HFFc6 (cell line): ENCODE measurements at places on chromosomes 2 and 18. TPM values are rescaled to one million over a fixed set of nuclear protein-coding genes. Genes with fewer than 3 reads are reported as not detected.
A peak's percentile ranks its signal among the peaks of the same experiment; 100 is the strongest.

- H3K27ac ChIP-seq: peak overlapping the region; percentile 82
- H3K27me3 ChIP-seq: no peaks in the 10 kb centered on the region; the same call in 1 of the 2 replicates
- H3K36me3 ChIP-seq: no peaks in the 10 kb centered on the region
- peak; percentile 86 for DNase-seq
Measured at GRCh38 chr2:168515502-168515901, 59.4 kb downstream of the CERS6 start.

- H3K4me3 ChIP-seq: no peak overlapping the region
- no peak for DNase-seq
- no peak overlapping the region for H3K27ac ChIP-seq
- H3K4me1 ChIP-seq: no peaks in the 10 kb centered on the region
- no peaks in the 10 kb centered on the region for H3K36me3 ChIP-seq
Measured at GRCh38 chr2:125243074-125243473, 1218.0 kb downstream of the CNTNAP5 start.

DNA sequence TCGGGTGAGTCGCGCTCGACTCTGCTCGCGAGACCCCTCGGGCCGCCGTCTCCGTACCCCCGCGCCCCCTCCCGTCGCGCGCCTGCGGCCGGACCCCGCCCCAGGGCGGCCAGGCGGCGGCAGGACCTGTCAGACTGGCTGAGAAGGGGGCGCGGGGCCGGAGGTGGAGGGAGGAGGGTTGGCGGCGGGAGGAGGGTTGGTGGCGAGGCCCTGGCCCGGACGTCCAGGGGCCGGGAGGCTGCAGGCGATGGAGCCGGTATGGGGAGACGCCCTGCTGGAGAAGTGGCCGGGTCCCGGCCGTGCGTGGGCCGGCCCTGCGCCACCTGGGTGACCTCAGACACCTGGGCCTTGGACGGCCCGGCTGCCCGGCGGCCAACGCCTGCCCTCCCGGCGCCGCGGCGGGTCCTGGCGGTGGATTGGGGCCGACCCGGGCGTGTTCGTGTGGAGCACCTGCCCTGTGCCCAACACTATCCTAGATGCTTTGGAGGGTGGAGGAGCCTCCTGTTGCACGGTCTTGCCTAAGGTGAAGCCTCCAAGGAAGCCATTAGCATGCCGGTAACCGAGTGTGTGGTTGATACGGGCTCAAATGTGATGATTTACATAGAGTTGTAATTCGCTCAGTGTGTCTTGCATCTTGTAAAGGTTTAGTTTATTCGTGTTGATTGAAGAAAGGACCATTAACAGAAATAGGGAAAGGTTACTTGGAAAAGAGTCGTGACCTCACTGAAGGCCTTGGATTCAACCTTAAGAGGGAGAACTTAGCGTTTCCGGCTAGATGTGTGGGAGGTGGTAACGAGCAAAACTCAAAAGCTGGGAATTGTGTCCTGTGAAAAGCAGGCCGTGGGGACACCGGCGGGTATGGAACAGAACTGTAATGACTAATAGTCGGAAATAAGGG, 550 bp downstream of the MYL12B start:
- H3K4me1 ChIP-seq: peaks cover 73% of the 10 kb centered on the region
- no peak for DNase-seq
- peaks cover 49% of the 10 kb centered on the region for H3K36me3 ChIP-seq
- H3K27me3 ChIP-seq: no peaks in the 10 kb centered on the region

GRCh38 chr2:215479536-215480240, 43.8 kb upstream of the FN1 start:
- peaks cover 35% of the 10 kb centered on the region for H3K4me1 ChIP-seq
- no peak overlapping the region for H3K4me3 ChIP-seq
- no peaks in the 10 kb centered on the region for H3K36me3 ChIP-seq
- DNase-seq: no peak

DNA sequence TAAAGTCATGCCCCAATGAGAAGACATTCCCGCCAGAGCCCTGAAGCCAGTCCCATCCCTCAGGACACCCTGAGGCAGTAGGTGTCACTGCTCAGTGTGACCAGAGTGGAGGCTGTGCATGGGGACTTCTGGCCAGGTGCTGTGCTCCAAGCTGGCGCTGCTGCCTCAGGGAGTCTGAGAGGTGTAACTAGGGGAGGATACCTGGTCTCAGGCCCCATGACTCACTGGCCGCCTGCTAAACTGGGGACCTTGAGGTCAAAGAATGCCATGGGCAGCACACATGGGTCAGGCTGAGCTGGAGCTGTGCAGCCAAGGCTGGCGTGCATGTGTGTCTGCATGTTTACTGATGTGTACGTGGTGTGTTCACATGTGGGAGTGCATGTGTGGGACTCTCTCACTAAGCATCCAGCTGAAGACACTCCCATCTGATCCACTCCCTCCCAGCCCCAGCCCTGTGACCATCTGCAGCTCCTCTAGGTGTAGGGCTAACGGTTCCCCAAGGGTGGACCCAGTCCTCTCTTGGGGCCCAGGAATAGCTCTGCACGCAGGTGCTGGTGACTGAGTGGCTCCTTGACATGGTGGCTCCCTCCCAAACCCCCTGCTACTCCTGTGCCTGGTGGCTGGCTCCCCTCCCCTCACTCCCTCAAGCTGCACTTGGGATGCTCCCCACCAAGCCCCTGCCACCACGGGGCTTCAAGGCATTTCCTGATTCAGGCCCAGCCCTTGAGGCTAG, 16.5 kb downstream of the HS6ST1 start:
- peaks cover 1% of the 10 kb centered on the region; the same call in 1 of the 2 replicates for H3K27me3 ChIP-seq
- peak overlapping the region; percentile 96 for H3K27ac ChIP-seq
- no peak for DNase-seq

DNA sequence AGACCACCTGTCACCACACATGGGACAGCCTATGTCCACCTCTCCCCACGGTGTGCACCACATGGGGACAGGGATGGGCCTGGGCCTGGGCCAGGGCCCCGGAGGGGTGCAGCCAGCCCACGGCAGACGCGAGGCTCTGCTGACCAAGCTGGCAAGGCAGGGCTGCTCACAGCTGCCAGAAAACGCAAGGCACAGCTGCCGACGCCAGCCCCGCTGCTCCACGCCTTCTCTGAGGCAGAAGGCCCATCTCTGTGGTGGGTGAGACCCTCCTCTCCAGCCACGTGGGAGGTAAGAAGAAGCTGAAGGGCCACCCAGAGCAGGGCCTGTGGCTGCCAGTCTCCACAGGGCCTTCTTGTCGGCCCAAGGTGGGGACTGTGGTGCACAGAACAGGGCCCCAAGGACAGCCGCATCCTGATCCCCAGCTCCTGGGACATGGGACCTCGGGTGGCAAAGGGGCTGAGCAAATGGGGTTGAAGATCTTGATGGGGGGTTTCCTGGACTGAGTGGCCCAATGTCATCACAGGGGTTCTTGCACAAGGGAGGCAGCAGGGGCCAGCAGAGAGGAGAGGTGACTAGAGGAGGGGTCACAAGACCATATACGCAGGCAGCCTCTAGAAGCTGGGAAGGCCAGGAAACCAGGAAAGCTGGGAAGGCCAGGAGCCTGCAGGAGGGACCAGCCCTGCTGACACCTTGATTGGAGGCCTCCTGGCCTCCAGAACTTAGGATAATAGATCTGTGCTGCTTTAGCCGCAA, 72.3 kb downstream of the NDUFA10 start:
- no peaks in the 10 kb centered on the region for H3K4me1 ChIP-seq
- H3K4me3 ChIP-seq: no peak overlapping the region
- H3K27ac ChIP-seq: no peak overlapping the region
- peaks cover 3% of the 10 kb centered on the region for H3K27me3 ChIP-seq
- H3K36me3 ChIP-seq: no peaks in the 10 kb centered on the region; the same call in 1 of the 2 replicates

DNA sequence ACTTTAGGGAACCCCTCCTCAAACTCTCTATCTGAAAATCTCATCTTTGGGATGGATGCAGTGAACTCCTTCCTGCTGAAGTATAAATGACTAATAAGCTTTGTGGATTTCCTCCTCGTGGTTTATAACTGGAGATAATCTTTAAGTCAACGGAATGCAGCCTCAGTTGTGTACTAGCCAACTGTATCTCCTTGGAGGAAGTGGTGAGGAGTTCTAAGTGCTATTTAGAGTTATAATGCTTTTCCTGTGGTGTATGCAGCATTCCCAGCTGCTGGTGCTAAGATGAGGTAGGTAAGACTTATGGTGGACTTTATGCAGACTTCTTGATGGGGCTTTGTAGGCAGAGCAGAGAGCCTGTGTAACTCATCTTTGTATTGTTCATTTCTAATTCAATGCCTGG, 90.9 kb downstream of the LYPD6B start:
- DNase-seq: peak; percentile 51
- H3K4me3 ChIP-seq: peak overlapping the region; percentile 41
- peaks cover 42% of the 10 kb centered on the region for H3K4me1 ChIP-seq
- H3K27ac ChIP-seq: peak overlapping the region; percentile 53

GRCh38 chr2:235521844-235522243, 28.0 kb downstream of the AGAP1 start:
- no peak for DNase-seq
- no peak overlapping the region for H3K27ac ChIP-seq
- no peak overlapping the region for H3K4me3 ChIP-seq
- H3K36me3 ChIP-seq: no peaks in the 10 kb centered on the region
- no peaks in the 10 kb centered on the region; the same call in 1 of the 2 replicates for H3K27me3 ChIP-seq

DNA sequence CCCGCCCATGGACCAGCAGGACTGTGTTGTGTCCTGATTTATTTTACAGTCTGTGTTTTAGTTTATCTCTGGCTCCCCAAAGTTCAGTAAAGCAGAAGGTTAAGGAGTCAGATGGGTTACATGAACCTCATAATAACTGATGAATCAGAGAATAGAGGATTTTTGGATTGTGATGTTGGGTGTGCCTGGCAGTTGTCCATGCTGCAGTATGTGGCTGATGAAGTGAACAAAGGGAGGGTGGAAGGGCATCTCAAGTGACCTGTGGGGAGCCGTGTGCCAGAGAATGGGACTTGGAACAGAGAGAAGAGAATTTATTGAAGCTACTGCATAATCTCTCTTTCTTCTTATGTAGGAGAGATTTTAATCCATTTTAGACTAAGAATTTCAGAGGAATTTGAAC, 145.5 kb downstream of the MAP4K4 start:
- peak; percentile 44 for DNase-seq
- peaks cover 7% of the 10 kb centered on the region for H3K27me3 ChIP-seq
- peak overlapping the region; percentile 76 for H3K27ac ChIP-seq
- H3K36me3 ChIP-seq: peaks cover 58% of the 10 kb centered on the region
- peaks cover 58% of the 10 kb centered on the region for H3K4me1 ChIP-seq

- H3K4me1 ChIP-seq: peaks cover 7% of the 10 kb centered on the region; the same call in 1 of the 2 replicates
- no peak overlapping the region for H3K4me3 ChIP-seq
- H3K36me3 ChIP-seq: no peaks in the 10 kb centered on the region
- H3K27me3 ChIP-seq: peaks cover 42% of the 10 kb centered on the region
- H3K27ac ChIP-seq: no peak overlapping the region
Measured at GRCh38 chr2:38091760-38092159, 15.8 kb upstream of the CYP1B1 start.

The CABYR gene
- total RNA-seq: 1.2 to 3.4 TPM (median 1.5 TPM) in 3 replicates

The ORC2 gene
- 21.8 to 31.7 TPM (median 29.1 TPM) in 3 replicates for total RNA-seq

The ABCB11 gene
- total RNA-seq: not detected in 3 replicates

The NCKAP5 gene
- 0.44 to 3.0 TPM (median 0.71 TPM) in 3 replicates for total RNA-seq

The FSHR gene
- not detected in 2 replicates for total RNA-seq

The LIMS3 gene
- total RNA-seq: 0.18 to 1.2 TPM (median 0.25 TPM) in 3 replicates
